ENCODE measurements at places on chromosomes 3 and 15.

DNA sequence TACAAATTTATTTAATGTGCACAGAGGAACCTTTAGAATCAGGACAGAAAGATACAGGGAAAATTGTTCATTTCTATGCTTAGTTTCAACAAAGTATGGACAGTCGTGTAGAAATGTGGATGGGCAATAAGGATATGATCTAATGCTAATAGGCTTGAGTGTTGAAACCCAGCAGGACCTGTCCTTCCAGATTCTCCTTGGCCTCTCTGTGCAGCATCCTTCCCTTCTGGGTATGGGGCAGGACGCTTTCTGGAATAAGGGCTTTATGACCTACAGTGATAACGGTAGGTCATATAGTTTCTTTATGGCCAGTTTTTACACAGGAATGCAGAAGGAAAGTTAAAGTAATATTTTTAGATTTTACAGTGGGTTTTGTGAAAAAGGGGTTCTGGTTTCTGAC, 698.1 kb downstream of the SI start:
- no peak for DNase-seq

DNA sequence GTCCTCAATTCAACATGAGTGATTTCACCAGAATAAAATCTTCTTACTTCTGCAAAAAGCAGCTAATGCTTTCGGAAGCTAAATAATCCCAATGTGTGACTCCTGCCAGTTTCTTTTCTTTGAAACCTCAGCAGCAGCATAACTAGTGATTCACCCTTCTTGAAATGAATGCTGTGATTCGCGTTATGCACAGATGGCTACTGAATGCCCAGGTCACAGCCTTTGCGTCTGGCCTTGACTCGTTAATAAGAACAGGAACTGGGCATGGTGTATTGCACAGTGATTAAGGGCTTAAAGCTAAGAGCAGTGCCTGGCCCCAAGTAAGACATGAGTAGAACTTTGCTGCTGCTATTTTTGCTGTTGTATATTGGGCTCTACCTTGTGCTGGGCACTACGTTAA, 19.0 kb downstream of the CGNL1 start:
- DNase-seq, result no peak

GRCh38 chr3:163058031-163058854, 1561.6 kb downstream of the OTOL1 start:
- no peak for DNase-seq

- no peak for DNase-seq
These were observed 94.2 kb upstream of the IL12A start for GRCh38 chr3:159894386-159894785.

GRCh38 chr3:168091302-168091858, 4.3 kb downstream of the GOLIM4 start:
- DNase-seq, result no peak

GRCh38 chr3:67940210-67940952, 286.0 kb upstream of the SUCLG2 start:
- DNase-seq, result no peak

DNA sequence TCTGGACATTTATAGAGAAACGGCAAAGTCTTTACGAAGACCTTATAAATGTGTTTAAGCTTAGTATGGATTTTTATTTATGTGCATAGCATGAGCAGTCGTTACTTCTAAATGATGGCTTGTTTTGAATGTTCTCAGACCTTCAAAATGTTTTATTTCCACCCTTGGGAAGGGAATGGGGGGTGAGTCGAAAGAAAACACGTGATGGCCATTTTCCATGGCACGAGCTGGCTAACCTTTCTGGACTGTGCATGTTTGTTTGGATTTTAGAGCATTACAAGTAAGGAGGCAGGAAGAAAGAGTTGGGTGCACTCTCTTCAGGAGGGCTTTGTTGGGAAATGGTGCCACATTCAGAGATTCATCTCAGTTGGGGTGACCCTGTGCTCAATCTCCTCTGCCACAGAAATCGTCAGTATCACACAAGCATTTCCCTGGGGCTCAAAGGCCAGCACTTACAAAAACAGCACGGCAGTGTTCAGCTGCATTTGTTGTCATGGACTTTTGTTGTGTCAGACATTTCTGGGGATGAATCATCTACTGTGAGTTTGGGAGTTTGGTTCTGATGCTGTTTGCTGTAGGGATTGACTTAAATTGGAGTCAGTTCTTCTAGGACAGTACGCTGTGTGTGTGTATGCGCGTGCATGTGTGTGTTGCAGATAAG, 52.3 kb upstream of the ADAMTS9 start:
- no peak for DNase-seq

DNA sequence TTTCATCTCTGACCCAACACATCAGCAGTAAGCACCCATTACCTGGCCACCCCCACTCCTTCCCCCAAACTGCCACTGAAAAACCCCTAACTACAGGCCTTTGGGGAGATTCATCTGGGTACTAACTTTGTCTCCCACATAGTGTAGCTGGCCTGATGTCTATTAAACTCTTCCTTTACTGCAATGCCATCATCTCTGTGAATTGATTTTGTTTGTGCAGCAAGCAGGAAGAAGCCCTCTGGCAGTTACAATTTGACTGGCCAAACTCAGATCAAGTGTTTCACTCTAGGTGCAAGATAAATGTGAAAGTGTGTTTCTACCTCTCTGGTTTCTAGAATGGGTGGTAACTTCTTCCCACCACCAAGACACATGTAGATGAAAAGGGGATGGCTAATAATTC, 26.7 kb upstream of the OR5K4 start:
- DNase-seq, result no peak

GRCh38 chr3:194042927-194043326, 93.0 kb upstream of the HES1 start:
- DNase-seq, result no peak

DNA sequence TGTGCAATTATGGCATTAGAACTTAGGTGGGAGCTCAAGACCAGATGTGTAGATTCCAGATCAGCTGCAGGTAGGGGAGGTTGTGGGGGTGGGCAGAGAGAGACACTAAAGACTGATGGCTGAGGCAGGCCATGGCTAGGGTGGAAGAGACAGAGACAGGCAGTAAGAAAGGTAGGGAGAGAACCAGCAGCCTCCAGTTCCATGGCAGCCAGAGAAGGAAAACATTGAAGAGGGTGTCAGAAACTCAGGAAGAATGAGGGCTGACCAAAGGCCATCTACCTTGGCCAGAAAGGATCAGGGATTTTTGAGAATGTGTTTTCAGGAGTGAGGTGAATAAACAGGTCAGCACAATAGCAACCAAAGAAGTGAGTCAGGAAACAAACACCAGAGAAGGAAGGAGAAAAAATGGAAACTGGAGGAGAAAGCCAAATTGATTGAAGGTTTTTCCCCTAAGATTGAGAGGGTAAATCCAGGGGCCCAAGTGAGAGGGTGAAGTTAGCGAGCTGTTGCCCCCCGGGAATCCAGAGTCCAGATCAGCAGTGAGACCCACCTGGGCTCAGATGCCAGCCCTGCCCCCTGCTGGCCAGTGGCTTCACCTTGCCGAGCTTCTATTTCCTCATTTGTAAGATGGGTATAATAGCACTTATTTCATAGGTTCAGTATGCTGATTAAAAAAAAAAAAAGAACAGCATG, 41.0 kb downstream of the ABHD2 start:
- DNase-seq, result peak; percentile 45

- DNase-seq, result no peak
These were observed 259.1 kb downstream of the KCNMB2 start for GRCh38 chr3:178795349-178795748.

DNA sequence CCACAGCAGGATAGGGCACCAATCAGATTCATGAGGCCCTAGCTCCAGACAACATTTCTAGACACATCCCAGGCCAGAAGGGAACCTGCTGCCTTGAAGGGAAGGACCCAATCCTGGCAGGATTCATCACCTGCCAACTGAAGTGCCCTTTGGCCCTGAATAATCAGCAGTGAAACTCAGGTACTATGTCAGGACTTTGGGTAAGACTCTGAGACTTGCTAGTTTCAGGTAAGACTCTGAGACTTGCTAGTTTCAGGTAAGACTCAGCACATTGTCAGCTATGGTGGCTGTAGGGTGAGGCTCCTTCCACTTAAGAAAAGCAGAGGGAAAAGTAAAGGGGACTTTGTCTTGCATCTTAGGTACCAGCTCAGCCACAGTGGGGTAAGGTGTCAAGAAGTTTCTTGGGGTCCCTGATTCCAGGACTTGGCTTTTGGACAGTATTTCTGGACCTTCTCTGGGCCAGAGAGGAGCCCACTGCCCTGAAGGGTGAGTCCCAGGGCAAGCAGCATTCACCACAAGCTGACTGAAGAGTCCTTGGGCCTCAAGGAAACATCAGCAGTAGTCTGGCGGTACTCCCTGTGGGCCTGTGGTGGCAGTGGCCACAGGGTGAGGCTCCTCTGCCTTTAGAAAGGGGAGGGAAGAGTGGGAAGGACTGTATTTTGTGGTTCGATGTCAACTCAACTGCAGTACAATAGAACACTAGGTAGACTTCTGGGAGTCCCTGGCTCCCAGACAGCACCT, 13.7 kb upstream of the COL8A1 start:
- no peak for DNase-seq

DNA sequence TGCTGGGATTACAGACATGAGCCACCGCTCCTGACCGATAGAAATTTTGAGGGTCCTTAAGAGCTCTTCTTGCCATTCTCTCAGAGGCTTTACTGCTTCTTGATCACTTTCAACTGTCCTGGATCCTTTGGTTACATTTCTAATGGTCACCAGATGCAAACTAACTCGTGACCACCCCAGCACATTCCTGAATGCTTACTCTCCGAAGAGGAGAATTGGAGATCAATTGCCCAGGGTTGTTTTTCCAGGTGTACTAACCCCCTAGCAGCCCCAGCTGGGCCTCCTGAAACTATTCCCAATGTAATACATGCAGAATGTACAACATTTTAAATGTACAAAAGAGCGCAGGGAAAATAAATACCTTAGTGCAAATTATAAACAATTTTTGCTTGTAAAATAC, 65.1 kb upstream of the TBL1XR1 start:
- no peak for DNase-seq

- DNase-seq, result no peak
These were observed 15.8 kb upstream of the FANCD2 start for GRCh38 chr3:10010421-10010877.

GRCh38 chr3:178043084-178043483, 493.2 kb upstream of the KCNMB2 start:
- no peak for DNase-seq

GRCh38 chr3:189822726-189823125, 191.5 kb downstream of the TP63 start:
- no peak for DNase-seq

DNA sequence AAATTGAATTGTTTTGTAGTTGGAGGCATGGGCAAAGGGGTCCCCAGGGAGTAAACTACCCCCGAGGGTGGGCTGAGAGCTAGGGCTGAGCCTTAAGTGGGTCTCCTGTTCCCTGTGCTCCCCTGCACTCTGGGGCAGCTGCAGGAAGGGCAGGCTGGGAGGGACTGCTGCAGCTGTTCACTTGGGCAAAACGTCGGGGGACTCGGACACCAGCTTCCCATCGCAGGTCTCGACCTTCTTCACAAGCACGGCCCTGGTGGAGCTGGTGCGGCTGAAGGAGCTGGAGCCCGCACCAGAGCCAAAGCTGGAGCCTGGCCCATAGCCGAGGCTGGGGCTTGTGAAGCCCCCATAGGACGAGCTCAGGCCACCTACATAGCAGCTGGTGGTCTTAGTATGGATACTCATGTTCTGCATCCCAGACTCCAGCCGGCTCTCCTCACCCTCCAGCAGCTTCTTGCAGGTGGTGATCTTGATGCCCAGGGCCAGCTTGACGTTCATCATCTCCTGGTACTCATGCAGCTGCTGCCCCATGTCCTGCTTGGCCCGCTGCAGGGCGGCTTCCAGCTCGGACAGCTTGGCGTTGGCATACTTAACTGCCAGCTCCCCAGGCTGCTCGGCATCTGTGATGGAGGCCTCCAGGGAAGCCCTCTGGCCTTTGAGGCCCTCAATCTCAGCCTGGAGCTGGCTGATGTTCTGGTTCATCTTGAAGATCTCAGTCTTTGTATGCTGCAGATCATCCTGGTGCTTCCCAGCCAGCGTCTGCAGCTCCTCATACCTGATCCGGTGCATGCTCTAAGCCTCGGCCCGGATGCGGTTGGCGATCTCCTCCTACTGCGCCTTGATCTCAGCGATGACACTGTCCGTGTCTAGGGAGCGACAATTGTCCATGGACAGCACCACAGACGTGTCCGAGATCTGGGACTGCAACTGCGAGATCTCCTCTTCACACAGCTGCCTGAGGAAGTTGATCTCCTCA, 423.5 kb upstream of the ARPP21 start:
- DNase-seq, result no peak

DNA sequence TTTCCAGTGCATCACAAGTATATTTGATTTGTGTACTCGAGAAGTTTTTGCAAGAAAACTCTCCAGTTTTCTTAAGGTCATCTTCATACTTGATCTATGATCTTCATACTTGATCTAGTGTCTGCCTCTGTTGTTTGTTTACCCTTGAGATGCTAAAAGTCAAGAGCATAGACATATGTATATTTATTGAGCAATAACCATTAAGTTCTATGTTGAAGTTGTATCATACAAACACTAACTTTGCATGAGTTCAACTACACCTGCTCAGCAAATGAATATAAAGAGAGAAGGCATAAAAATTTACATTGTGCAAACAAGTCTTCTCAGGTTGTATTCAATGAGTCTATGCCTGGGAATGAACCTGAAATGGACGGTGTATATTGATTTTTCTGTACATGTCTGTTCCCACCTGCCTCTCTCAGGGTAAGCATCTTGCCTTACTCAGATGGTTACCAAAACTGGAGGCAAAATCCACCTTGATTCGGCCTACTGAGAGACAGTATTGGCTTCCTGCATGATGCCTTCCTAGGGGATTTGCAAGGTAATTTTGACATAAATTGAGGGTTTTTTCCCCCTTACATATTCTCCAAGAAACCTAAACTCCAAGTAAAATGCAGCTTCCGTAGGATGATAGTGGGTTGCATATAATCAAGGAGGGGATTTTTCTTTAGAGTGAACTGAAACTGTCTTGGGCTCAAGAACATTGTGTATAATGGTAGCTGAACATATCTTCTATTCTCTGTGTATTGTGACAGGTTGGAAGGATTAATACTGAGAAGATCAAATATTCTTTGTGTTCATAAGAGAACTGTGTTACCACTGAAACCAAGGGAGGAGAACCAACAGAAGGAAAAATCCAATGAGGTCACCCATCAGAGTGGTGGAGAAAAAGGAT, 110.4 kb downstream of the FILIP1L start:
- no peak for DNase-seq

- no peak for DNase-seq
These were observed 18.4 kb downstream of the ZDHHC23 start for GRCh38 chr3:113966172-113966571.

GRCh38 chr3:133418361-133418760, 18.5 kb downstream of the BFSP2 start:
- no peak for DNase-seq

GRCh38 chr15:77162872-77163633, 92.1 kb upstream of the TSPAN3 start:
- peak; percentile 5 for DNase-seq

GRCh38 chr15:88454867-88455810, 12.0 kb downstream of the MRPL46 start:
- DNase-seq, result no peak

DNA sequence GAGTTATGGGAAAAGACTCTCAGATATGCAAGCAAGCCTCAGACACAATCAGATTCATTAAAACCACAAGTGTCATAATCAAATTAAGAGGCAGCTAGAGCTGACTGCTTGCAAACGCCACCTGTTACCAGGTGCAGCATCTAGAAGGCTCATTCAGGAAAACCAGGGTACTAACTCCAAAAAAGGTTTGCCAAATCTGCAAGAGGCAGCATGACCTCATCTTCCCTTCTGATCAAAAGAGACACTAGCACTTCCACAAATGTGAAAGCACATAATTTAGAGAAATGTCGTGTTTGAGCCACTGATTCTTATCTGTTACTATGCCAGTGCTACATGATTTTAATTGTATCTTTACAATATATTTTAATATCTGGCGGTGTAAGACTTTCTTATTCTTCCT, 123.3 kb upstream of the NANOGP8 start:
- no peak for DNase-seq

GRCh38 chr3:172272698-172273097, 175.6 kb downstream of the GHSR start:
- DNase-seq, result no peak

Measured in central memory CD4-positive, alpha-beta T cell (primary cell).